NCI-H748 treated with DMSO at 0.1 percent for 48 hours (cell line): ENCODE measurements at places on chromosomes 1 and 21.

DNA sequence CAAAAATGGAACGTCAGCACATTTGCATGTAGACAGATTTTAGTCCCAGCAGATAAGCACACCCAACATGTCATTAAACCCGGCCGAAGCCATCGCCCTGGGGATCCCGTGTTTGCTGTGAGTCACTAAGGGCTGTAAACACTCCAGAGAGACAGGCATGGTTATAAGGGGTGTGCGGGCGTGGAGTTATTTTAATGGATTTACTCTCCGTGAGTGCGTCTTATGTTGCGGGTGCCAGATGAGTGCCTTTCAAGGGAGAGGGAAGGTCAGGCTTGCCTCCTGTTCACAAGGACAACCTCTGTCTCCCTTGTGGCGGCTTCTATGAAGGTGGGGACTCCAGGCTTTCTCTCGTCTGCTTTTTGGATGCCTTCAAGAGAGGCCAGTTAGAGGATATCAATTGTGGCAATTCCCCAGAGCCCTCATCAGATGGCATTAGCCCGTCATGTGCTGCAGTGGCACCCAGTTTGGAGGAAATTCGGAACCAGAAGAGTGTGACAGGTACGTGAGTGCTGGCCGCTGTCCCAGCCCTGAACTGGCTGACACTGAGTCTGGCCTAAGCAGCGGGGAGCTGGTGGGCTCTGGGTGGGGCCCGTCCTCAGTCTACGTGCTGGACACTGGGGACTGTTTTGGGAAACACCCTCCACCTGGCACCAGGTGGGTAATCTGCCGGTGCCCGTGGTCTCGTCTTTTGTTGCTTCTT lies 223.8 kb upstream of the TMEM51 start:
- DNase-seq, result no peak

DNA sequence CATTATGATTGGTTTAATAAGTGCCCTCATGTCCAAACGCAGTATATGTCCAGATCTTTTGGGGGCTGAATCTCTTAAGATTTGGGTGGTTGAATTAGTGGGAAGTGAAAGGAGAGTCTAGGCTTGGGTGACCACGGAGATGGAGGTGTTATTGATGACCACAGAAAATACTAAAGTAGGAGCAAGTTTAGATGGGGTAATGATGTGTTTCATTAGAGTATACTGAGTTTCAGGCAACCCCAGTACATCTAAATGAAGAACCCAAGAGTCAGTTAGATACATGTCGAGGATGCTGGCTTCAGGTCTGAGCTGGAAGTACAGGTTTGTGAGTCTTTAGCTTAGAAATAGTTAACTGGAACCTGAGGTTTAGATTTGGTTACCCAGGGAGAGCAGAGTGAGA lies 6.5 kb upstream of the ZZZ3 start:
- DNase-seq, result no peak

DNA sequence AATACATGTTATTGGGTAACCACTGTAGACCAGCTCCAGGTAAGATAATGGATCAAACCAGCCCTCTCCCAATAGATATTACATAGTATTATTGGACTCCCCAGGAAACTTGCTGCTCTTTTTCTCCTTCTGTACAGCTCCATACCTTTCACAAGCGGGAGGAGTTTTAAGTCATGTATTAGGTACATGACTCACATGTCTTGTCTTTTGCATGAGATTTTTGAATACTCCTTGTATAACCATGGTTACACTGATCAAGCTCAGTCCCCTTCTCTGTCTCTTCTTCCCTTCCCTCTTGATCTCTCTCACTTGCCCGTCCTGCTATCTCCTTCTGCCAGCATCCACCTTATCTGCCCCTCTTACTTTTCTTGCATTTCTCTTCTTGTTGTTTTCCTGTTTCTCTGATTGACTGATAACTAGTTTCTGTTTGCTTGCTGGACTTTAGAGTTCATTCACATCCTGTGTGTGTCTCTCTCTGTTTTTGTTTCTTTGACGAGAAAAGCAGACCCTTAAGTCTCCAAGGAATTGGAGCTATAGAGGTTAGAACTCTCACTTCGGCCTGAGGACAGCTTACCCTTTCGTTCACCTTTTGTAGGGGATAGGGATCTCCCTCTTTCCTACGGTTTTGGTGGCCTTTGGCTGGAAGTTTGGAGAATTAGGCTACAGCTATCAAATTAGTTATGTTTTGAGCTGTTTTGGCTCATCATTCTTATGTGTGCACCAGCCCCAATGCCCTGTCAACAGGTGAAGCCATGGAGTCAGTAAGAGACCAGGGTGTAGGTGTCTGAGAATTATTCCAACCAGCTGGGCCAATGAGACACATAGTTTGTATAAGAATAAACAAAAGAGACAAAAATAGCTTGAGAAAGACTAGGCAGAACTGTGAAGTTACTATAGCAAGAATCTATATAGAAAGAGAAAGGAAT lies 49.0 kb upstream of the ASB17 start:
- no peak for DNase-seq

GRCh38 chr1:39758556-39759435 lies 12.4 kb downstream of the OXCT2 start:
- no peak for DNase-seq

- DNase-seq, result peak; percentile 6
Measured at GRCh38 chr1:46333300-46334029, 7.1 kb upstream of the NSUN4 start.

GRCh38 chr1:27527223-27527889 lies 37.4 kb upstream of the WASF2 start:
- DNase-seq, result peak; percentile 77

DNA sequence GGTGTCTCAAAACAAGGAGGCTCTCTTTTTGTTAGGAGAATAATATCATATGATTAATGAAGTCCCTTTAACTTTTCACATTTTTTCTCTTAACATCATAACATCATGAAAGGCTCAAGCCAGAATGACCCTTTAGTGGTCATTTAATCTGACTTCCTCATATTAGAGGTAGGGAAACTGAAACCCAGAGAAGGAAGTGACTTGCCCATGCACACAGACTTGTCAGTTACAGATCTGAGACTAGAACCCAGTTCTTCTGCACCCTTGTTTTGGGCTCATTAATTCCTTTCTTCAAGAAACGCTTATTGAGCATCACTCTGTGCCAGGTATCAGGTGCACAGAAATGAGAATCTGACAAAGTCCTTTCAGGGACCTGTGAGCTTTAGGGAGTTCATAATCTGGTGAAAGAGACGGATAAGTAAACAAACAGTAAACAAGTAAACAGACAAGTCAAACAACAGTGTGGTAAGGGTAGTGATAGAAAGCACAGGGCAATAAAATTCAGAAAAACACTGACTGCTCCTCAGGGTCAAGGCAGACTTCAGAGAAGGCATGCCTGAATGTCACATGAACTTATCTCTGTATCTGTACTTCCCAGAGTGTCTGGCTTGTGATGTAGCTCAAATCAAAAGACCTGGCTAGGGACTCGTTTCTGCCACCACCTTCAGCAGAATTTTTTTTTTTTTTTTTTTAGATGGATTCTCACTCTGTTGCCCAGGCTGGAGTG lies 38.3 kb upstream of the OSBPL9 start:
- no peak for DNase-seq

GRCh38 chr1:81308191-81308590 lies 492.5 kb upstream of the ADGRL2 start:
- no peak for DNase-seq

GRCh38 chr1:44717156-44717555 lies 13.8 kb downstream of the RNU5D-1 start:
- DNase-seq, result no peak

DNA sequence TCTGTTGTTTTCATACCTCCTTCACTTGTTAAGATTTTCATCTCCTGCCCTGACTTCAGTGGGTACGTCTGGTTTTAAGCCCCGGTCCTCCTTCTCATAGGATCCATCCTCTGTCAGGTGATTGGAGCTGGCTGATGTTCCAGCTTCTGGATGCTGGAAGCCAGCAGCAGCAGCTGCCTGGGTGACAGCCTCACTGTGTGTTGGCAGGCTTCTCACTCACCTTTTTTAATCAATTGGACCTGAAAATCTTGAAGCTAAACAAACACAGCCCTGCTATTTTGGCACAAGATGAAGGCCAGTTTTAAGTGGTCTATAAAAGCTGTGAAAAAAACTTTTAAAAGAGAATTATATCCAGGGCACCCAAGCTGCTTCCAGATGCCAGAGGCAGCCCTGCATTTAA lies 181.0 kb downstream of the DISC1 start:
- no peak for DNase-seq

DNA sequence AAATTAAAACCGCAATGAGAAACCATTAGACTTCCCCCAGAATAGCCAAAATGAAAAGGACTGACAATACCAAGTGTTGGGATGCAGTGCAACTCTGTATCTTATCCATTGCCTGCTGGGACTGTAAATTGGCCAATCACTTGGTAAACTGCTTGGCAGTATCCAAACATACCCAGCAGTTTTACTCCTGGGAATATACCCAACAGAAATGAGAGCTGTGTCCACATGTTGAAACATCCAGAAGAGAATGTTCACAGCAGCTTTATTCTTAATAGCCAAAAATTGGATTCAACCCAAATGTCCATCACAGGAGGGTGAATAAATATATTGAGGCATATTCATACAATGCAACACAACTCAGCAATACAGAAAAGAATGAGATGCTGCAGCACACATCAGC lies 13.7 kb upstream of the FAM20B start:
- no peak for DNase-seq

GRCh38 chr21:44072111-44072510 lies 35.1 kb upstream of the PWP2 start:
- DNase-seq, result no peak

DNA sequence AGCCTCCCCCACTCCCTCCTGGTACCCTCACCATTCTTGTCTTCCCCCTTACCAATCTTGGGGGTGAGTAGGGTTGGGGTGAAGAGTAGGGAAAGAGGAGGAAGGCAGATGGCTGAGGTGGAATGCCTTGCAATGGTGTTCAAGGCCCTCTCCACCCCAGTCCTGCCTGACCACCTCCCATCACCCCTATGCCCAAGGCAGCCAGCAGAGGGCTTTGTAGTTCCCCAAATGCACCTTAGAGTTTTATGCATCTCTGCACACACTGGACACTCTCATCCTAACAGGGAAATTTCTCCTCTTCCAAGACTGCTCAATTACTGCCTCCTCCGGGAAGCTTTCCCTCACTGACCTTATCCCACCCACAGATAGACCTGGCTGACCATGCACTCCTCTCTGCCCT lies 15.4 kb downstream of the KIF17 start:
- DNase-seq, result no peak
